ENCODE measurements at places on chromosomes 2 and 18.

GRCh38 chr2:145066856-145067548, 547.1 kb upstream of the ZEB2 start:
- no peak for DNase-seq

GRCh38 chr2:108271691-108272253, 16.9 kb upstream of the SULT1C2 start:
- peak; percentile 89 for DNase-seq

DNA sequence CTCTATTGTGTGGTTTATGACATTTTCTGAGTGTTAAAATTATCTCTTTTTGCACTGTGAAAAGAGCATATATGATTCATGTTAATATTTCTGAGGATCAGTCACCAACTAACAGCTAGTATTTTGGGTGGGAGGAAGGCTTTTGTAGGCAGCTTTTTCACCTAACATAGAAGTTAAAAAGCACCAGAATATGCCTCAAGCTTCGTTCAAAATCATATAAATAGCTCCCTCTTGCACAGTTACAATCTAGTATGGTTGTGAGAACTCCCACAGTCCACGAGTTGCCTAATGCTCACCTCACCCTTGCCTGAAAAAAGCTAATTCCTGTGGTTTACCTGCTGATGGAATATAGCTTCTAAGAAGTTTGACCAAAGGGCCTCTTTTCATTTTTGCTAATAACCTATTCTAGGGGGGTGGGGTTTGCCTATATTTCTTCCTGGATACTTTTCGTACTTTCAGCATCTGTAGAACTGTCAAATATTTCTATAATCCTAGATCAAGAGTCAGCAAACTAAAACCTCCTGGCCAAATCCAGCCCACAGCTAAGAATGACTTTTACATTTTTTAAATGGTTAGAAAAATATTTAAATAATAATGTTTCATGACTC, 167.1 kb upstream of the FOSL2 start:
- no peak for DNase-seq

DNA sequence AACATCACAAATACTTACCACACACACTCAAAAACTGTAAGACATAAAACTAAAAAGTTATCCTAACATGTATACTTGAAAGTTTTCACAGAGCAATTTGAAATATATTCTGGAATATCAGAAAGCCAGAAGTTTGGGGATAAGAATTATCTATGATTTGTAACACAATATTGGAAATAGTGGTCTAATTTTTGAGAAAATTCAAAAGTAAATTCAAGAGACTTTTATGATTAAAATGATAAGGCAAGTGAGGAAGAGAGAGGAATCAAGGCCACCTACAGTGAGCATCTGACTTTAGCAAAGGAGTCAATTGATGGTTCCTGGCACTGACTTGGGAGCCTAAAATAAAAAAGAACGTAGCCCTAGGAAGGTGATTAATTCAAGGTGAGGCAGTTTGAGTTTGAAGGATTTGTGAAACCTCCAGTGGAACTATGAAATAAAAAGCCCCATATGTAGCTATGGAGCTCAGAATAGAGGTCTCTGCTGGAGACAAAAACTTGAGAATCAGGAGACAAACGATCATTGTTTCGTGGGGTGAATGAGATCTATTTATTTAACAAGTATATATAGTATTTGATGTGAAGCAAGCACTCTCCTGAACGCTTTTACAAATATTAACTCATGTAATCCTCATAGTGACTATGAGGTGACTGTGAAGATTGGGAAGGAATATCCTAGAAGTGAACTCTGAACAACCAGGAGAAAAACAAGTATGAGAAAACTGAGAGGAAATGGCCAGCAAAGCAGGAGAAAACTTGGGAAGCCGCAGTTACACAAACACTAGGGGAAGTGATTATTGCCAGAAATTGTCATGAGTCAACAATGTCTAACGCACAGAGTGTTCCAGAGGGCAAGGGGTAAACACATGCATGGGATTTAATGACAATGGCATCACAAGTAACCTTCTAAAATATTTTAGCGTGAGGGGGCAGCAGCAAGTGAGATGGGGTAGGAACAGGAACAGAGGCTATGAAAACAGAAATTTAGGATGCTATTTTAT, 12.8 kb downstream of the TFPI start:
- peak; percentile 66 for DNase-seq

GRCh38 chr2:154912215-154912614, 213.7 kb downstream of the KCNJ3 start:
- no peak for DNase-seq

- DNase-seq = no peak
Measured at GRCh38 chr2:176753752-176754474, 458.7 kb upstream of the HNRNPA3 start.

DNA sequence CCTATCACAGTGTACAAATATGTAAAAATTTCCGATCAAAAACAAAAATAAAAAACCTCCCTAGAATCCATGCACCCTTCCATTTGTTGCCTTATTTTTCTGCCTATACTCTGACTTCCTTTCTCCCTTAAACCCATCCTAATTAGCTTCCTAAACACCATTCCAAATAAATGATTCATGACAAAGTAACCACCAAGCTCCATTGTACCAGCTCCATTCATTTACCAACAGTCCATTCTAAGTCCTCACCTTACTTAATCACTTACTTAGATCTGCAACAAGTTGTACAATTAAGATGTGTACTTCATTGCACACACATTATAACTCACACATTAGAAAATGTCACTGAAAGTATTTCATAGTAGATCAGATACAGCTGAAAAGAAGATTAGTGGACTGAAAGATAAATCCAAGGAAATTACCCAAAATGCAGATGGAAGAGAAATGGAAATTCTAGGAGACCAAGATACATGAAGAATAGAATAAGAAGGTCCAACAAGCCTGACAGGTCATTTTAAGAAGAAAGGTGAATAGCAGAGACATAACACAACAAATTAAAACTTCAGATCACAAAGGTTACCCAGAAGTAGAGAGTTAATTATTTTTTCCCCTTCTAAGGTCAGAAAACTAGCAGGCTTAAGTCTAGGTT, 154.6 kb downstream of the DYM start:
- DNase-seq = no peak

DNA sequence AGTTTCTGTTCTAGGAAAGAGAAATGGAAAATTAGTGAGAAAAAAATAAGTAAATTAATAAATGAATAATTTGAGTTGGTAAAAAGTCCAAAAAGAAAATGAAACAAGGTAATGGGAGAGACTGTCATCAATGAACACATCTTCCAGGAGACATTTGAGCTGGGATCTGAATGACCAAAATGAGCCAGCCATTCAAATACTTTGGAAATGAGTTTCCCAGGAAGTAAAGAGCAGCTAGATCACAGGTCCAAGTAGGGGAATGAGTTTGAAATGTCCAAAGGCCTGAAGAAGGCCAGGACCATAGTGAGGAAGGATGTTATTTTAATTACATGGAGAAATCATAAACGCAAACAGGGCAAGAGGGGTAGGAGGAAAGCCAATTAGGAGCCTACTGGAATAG, 6.6 kb upstream of the DNAH7 start:
- no peak for DNase-seq

GRCh38 chr2:170530284-170530745, 184.8 kb upstream of the SP5 start:
- peak; percentile 52 for DNase-seq

DNA sequence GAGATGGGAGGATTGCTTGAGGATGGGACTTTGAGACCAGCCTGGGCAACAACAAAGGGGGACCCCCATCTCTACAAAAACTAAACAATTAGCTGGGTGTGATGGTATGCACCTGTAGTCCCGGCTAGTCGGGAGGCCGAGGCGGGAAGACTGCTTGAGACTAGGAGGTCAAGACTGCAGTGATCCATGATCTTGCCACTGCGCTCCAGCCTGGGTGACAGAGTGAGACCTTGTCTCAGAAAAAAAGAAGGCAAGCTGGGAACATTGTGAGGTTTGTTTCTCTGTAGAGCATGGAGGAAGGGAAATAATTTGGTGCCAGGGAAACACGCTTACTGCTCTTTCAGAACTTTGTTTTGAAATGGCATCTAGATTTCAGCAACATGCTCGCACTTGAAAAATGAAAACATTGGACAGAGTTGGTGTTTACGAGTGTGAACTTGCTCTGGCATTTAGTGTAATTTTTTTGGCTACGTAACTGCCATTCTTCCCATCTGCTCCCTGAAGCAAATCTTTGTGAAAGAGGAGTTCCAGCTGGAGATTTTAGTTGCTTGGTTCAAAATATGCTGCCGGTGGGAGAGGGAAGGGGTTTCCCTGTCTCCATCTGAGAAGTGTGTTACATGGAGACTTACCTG, 125.6 kb upstream of the DLX2 start:
- no peak for DNase-seq

- no peak for DNase-seq
Measured at GRCh38 chr2:8094526-8094925, 587.3 kb upstream of the ID2 start.

DNA sequence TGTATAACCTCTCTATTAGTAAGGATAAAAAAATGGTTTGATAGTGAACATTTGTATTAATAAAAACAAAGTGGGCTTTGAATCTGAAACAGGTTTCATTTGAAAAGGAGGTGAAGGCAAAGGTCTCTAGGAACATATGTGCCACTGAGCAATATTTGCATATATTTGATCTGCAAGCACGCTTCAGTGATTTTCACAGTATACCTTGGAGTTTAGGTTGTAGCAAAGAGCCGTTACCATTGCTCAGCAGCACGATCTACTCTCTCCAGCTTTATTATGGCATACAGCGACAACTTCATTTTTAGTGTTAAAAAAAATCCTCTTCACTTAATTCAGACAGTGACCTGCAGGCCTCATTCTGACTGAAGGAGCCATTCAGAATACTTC, 75.8 kb upstream of the ZEB2 start:
- DNase-seq = no peak

GRCh38 chr18:56977771-56978170, 169.1 kb upstream of the BOD1L2 start:
- DNase-seq = no peak

- no peak for DNase-seq
Measured at GRCh38 chr2:204134421-204134820, 197.9 kb downstream of the ICOS start.

DNA sequence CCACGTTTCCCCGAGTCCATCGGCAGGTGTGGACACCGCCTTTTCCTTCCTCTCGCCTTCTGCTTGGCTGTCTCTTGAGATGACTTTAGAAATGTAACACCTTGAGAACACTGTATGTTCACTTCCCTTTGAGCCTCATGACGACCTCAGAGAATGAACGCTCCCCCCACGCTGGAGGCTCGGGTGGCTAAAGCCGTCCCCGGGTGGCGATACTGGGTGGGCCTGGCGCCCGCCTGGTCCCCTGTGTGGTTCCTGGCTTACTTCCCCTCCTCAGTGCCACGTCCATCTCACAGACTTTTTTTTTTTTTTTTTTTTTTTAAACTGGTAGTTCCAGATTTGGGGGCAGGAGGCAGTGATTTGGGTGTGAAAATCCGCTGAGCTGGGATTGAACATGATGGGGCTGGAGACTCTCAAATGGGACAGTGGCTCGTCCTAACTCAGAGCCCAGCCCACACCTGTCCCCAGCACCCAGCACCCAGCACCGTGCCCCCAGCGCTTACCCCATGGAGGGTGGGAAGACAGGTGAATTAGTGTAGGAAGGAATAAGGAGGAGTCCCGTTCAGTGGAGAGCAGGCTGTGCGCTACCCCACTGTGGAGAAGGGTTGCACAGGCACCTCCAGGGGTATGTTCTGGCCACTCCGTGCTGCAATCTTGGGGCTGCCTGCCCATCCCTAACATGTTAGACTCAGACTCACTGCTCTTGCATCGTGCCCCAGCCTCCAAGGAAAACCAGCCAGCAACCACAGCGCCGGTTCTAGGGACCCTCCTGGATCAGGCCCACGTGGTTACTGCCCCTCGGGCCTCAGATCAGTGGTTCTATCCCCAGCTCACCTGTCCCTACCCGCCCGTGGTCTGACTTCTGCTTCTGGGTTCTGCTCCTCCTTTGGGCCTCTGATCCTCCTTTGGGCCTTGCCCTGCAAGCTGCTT, 174.0 kb downstream of the ASB1 start:
- no peak for DNase-seq

- no peak for DNase-seq
Measured at GRCh38 chr2:128502638-128503246, 184.1 kb upstream of the HS6ST1 start.

GRCh38 chr18:12287684-12288402, 20.2 kb upstream of the TUBB6 start:
- DNase-seq = peak; percentile 82

DNA sequence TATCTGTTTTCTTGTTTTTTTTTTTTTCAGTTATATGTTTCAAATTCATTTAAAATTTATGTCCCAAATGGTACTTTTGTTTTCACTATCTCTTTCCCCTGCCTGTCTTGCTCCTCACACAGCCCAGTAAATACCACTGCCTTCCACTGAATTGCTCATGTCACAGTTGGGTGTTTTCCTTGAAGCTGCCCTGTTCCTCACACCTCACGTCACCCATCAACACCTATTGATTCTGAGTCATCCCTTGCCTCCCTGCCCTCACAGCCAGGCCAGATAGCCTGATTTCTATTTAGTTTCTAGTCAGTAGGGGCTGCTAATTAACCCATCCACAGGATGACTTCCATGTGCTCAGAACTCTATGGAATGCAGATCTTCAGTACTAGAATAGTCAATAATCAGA, 25.3 kb downstream of the FSHR start:
- DNase-seq = no peak

GRCh38 chr2:120245520-120246332, 6.9 kb upstream of the RALB start:
- DNase-seq = no peak

- no peak for DNase-seq
Measured at GRCh38 chr2:9797681-9798556, 45.4 kb upstream of the TAF1B start.

GRCh38 chr2:69769272-69769671, 27.3 kb downstream of the ANXA4 start:
- no peak for DNase-seq

DNA sequence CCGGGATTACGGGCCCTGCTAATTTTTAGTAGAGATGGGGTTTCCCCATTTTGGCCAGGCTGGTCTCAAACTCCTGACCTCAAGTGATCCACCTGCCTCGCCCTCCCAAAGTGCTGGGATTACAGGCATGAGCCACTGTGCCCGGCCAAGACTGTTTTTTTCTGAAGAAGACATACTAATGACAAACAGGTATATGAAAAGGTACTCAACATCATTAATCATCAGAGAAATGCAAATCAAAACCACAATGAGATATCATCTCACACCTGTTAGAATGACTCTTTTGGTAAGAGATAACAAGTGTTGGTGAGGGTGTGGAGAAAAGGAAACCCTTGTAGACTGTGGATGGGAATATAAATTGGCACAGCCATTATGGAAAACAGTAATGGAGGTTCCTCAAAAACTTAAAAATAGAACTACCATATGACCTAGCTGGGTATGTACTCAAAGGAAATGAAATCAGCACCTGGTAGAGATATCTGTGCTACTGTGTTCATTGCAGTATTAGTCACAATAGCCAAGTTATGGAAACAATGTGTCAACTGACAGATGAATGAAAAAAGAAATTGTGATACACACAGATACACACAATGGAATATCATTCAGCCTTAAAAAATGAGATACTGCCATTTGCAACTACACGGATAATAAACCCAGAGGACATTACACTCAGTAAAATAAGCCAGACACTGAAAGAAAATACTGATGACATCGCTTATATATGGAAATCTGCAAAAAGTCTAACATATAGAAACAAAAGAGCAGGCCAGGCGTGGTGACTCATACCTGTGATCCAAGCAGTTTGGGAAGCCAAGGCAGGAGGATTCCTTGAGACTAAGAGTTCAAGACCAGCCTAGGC, 20.8 kb downstream of the SOS1 start:
- DNase-seq = no peak

GRCh38 chr2:109021895-109022300, 32.9 kb upstream of the EDAR start:
- no peak for DNase-seq

GRCh38 chr2:108949316-108950239, 39.4 kb downstream of the EDAR start:
- no peak for DNase-seq

- no peak for DNase-seq
Measured at GRCh38 chr18:28163201-28163775, 13.6 kb downstream of the CDH2 start.
